Adipocyte (in vitro differentiated cells): ENCODE measurements at places on chromosomes 12 and 14.

DNA sequence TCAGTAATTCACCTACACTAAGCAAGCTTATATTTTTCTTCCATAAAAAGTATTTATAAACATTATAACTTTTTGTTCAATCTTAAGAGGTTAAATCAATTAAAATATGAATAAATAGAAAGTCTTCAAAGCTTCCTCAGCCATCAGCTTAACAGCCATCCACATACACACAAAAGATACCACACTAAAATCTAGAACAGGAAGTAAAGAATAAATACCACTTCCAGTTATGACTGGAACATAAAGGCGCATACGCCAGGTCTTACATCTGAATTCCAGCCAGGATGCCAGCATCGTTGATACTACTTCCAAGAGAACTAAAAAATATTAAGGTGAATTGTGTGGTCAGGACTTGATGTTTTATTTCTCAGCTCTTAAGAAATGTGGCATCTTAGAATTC lies 17.0 kb downstream of the SIX1 start:
- DNase-seq = no peak

- DNase-seq = no peak
Observed at GRCh38 chr14:34436960-34437728, 24.9 kb downstream of the SPTSSA start.

GRCh38 chr12:9363145-9363544 lies 154.9 kb upstream of the PZP start:
- no peak for DNase-seq

GRCh38 chr12:110065540-110065939 lies 17.2 kb upstream of the C12orf76 start:
- DNase-seq = no peak

GRCh38 chr14:74975059-74975810 lies 19.8 kb upstream of the PGF start:
- no peak for DNase-seq

DNA sequence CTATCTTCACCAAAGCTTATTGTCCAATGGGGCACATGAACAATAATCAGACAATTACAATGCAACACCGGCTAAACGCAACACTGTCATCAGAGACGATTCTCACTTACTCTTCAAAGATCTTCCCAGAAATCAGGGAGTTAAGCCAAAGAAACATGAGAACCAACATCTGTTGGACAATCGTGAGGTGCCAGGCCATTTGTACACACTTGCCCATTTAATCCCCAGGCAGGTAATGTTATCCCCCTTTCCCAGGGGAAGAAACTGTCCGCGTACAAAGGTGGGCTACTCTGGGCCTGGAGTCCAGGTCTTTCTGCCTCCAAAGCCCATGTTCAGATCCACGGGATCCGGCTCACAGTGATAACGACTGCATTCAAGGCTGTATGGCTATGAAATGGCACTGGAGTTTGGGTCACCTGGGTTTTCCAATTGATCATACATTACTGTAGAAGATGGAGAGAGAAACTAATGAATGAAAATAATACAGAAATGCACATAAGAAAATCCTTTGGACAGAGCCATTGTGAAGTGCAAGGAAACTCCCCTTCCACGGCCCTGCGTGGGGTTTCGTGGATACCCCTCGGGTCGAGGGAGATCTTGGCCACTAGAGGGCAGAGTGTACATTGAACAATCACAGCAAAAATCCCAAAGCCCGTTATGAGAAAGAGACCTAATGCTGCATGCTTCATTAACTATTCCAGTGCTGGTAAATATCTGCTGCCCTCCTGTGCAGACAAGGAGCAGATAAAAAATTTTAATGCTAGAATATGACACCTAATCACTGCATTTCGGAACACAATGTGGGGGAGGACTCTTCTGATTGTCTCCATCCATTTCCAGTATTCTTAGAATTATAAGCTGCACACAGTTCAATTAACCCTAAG lies 111.4 kb downstream of the EGLN3 start:
- DNase-seq = peak; percentile 86

- DNase-seq = no peak
Observed at GRCh38 chr12:5525783-5526367, 94.0 kb downstream of the NTF3 start.

DNA sequence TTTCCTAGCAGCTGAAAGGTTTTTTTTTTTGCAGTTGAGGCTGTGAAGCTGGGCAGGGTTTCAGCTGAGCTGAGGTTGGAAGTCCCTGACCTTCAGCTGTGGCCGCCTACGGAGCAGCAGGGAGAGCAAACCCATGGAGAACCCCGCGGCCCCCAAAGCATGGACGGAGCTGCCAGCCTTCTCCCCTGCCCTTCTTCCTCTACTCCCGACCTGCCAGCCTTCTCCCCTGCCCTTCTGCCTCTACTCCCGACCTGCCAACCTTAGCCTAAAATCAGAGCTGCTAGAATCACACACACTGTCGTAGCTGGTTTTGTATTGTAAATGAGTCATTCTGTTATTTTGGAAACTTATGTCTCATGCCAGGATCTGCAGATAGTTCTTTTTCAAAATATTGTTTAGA lies 74.6 kb downstream of the PPP2R5C start:
- DNase-seq = peak; percentile 47
